ENCODE measurements at places on chromosomes 4 and X.

- no peak for DNase-seq
Observed at GRCh38 chrX:6029014-6029413, 199.7 kb downstream of the NLGN4X start.

DNA sequence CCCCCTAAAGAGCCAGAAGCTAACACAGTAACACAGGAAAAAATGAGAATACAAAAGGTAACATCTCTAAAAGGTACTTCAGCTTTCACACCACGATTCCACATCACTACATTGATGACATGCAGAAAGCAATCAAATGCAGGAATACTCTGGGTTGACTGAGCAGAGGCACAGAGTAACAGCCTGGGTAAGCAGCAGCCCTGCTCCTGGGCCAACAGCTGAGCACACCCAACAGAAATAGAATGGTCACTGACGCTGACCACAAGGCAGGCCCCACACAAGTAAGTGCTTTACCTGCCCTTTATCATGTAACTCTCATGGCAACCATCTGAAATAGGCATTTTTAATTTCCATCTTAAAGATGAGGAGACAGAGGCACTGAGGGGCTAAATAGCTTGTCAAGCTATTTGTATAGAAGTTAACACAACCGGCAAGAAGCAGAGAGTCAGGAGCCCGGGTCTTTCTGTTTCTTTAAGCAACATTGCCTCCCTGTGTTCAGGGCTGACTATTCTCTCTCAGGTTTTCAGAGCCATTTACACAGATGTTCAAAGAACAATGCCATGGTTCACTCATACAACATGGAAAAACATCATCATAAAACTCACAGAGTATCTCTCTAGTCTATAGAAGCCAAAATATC, 168.9 kb downstream of the ZNF674 start:
- DNase-seq, result peak; percentile 26

GRCh38 chrX:15761564-15762191, 23.6 kb downstream of the CA5B start:
- DNase-seq, result peak; percentile 40

GRCh38 chr4:140426610-140427105, 790 bp downstream of the CLGN start:
- DNase-seq, result no peak

- no peak for DNase-seq
Observed at GRCh38 chr4:42310358-42310757, 86.9 kb upstream of the SHISA3 start.

GRCh38 chrX:55072286-55072685, 2.5 kb upstream of the PAGE2B start:
- DNase-seq, result no peak

- DNase-seq, result no peak
Observed at GRCh38 chr4:54930226-54930625, 195.2 kb downstream of the KDR start.

GRCh38 chr4:42167709-42168108, 15.3 kb upstream of the BEND4 start:
- no peak for DNase-seq

DNA sequence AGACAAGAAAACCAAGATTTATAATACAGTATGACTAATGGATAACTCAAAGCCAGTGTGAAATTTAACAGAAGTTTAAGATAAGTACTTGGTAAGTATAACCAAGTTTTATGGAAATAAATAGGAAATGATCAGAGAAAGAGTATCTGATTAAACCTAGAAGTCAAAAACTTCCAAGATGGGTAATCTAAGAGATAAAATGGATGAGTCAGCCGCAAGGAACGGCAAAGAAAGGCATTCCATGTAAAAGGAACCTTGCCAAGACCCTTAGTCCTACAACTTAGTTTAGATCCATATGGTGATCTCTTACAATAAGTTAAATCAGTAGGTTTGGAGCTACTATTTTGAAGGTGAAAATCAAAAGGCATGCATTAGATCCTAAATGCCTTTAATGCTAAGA, 34.8 kb downstream of the LIN54 start:
- DNase-seq, result no peak

DNA sequence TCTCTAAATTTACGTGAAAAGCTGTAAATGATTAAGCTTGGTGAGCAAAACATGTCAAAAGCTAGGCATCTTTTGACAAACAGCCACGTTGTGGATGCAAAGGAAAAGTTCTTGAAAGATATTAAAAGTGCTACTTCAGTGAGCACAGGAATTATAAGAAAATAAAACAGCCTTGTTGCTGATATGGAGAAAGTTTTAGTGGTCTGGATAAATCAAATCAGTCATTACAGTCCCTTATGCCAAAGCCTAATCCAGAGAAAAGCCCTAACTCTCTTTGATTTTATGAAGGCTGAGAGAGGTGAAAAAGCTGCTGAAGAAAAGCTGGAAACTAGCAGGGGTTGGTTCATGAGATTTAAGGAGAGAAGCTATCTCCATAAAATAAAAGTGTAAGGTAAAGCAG, 487.2 kb downstream of the CCSER1 start:
- no peak for DNase-seq

GRCh38 chr4:41327770-41328169, 71.0 kb downstream of the UCHL1 start:
- DNase-seq, result no peak

Data from COLO829 (cell line).